Type B pancreatic cell (in vitro differentiated cells): ENCODE measurements at places on chromosomes 3 and 15.

DNA sequence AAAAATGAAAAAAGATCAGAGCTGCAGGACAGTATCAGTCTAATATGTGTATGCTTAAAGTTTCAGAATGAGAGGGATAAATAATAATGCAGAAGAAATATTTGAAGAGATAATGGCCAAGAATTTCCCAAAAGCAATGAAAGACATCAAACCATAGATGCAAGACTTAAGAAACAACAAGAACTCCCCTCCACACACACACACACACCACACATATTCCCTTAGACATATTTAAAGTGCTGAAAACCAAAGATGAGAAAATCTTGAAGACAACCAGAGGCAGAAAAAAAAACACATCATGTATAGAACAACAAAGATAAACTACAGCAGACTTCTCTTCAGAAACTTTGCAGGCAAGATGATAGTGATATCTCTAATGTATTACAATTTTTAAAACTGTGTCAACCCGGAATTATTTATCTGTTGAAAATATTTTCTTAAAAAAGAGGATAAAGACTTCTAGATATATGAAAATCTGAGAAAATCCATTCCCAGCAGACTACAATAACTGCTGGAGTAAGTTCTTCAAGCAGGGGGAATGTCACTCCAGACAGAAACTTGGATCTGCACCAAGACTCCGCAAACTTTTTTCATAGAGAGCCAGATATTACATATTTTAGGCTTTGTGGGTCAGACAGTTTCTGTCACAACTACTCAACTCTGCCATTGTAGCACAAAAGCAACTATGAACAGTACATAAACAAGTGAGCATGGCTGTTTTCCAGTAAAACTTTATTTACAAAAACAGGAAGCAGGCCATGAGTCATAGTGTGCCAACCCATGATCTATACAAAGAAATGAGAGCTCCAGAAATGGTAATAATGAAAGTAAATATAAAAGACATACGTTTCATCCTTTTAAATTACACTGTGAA lies 223.4 kb upstream of the CGNL1 start:
- no peak for DNase-seq

DNA sequence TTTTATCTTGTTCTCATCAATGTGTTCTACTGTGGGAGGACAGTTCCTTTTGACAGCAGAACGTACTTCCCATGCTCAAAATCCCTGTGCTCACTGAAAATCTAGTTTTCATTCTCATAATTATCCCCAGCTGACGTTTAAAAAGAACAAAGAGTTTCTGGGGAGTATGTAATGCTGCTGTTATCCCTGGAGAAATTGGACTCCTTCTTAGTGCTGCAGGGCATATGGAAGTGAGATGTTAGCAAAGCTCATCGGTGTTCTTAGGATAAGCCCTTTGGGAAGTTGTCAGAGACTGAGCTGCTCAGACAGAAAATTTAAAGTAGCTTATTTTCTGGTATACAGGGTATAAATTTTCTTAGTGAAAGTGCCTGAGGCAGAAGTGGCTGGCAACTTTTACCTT lies 66.5 kb downstream of the CDAN1 start:
- no peak for DNase-seq

DNA sequence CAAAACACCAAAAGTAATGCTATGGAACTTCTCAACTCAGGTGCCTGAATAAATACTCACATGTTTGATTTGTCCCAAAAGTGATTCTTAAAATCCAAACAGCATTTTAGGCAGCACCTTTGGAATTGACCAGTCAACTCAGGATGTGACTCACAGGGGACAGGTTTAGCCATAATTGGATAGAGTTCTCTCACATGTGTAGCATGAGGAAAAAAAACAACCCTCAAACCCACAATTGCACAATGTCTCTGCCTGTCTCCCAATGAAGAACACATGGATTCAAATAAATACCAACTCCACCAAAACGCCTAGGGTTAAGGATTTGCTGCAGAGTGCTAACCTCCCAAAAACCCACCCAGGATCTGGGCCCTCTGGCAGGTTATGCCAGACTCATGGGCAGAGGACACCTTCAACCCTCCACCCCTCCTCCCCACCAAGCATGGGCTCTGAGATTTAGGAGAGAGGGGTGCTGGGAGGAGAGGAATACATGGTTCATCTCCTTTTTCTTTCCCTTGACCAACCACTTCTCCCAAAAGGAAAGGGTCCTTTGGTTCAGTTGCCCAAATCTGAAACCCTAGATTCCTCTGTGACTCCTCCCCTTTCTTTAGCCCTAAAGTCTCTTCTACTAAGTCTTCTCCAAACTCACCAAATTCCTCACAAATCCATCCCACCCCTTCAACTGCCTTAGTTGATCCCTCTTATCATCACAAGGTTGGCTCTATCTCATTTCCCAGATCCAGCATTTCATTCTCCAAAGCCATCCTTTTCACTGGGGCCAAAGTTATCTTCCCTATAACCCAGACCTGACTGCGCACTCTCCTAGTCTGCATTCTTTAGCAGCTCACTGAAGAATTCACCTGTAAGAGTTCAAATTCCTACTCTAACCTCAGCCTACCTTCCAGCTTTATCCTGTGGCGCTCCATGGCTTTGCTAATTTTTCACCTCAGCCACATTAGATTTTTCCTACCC lies 7.7 kb downstream of the RYK start:
- no peak for DNase-seq

DNA sequence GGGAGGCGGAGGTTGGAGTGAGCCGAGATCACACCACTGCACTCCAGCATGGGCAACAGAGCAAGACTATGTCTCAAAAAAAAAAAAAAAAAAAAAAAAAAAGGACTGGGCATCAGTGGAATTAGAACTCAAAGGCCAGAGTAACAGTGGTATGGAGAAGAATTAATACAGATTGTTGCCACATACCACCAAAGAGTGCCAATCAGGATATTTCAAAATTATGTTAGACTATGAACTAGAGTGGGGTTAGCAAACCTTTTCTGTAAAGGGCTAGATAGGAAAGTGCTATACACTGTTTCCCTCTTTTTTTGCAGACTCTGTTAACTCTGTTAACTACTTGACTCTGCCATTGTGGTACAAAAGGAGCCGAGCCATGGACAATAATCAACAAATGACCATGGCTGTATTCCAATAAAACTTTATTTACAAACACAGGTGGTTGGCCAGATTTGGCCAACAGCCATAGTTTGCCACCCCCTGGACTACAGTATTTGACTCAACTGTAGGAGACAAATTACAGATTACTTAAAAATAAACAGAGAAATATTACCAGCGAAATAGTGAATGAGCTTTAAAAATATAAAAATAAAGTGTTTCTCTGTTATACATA lies 28.6 kb downstream of the DPH3 start:
- no peak for DNase-seq

- DNase-seq = peak; percentile 92
These were observed 37.3 kb upstream of the NDUFB4 start for GRCh38 chr3:120558771-120559241.

GRCh38 chr3:14377838-14378169 lies 24.6 kb upstream of the SLC6A6 start:
- no peak for DNase-seq

DNA sequence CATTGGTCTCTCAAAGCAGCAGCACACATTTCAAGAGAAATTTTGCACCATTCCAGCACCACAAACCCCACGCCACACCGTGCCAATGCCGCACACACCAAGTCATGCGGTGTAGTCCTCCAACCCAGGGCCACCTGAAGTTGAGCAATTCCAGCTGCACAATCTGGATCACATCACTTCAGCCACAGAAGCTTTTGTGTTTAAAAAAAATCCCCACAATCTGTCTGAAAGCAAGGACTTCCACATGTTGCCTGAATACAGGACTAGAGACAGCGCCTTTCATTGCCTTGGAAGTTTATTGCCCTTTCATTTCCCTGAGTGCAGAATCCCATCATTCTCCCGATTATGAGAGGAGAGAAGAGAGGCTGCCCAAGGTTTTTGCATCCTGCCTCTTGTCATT lies 175.6 kb upstream of the BCL6 start:
- no peak for DNase-seq

GRCh38 chr15:76190751-76191538 lies 120.3 kb downstream of the ETFA start:
- DNase-seq = peak; percentile 86

GRCh38 chr3:143810166-143810952 lies 37.9 kb downstream of the SLC9A9 start:
- DNase-seq = no peak

DNA sequence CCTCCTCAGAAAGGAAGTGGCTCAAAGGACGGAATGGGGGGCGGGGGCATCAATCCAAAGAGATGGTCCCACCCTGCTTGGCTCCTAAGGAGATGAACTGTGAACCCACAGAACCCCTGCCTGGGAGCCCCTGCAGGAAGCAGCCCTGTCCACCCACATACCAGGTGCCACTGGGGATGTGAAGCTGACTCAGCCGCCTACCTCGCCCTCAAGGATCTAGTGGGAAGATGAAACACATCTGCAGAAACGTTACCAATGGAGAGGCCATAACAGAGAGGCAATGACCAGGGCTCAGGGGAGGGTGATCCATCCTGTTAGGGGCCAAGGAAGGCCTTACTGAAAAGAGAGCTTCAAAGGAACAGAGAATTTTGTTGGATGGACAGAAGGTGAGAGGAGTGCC lies 35.1 kb downstream of the EAF1 start:
- DNase-seq = no peak

- DNase-seq = no peak
These were observed 85.1 kb downstream of the EFL1 start for GRCh38 chr15:82177291-82178010.

DNA sequence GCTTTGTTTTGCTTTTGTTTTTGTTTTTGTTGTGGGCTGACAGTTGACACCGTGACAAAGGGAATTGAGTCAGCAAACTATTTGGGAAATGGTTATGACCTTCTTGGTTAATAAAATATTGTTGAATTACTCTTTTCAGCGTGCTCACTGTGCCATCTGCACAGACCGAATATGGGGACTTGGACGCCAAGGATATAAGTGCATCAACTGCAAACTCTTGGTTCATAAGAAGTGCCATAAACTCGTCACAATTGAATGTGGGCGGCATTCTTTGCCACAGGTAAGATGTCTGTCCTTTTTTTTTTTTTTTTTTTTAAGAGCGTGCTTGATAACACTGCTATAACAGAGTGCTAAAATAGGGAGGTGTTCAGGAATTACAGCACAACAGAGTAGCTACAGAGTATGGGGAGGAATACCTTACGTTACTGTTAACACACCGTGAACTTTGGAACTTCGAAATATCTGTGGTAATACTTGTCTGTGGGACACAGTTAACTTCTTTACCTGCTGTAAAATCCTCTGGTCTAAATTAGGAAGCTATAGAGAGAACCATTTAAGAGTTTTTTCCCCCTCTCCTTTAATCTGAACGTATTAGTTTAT lies 48.2 kb downstream of the PRKCI start:
- no peak for DNase-seq

- no peak for DNase-seq
These were observed 451.6 kb upstream of the TPRG1 start for GRCh38 chr3:188720215-188720614.

DNA sequence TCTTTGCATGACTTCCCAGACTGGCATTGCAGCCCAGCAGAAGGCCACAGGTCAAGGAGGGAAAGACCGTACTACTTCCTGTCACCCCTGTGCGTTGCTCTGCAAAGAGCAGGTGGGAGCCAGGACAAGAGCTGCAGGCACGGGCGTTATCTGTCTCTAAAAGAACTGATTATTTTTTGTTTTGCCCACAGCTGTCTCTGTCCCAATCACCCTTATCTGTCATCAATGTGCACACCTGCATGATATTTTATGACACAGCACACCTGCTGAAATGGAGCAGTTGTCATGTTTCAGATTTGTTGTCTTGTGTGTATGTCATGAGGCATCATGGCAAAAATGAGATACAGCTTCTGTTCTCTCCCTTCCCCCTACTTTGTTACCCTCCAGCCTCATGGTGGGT lies 58.8 kb downstream of the SLCO3A1 start:
- DNase-seq = no peak

DNA sequence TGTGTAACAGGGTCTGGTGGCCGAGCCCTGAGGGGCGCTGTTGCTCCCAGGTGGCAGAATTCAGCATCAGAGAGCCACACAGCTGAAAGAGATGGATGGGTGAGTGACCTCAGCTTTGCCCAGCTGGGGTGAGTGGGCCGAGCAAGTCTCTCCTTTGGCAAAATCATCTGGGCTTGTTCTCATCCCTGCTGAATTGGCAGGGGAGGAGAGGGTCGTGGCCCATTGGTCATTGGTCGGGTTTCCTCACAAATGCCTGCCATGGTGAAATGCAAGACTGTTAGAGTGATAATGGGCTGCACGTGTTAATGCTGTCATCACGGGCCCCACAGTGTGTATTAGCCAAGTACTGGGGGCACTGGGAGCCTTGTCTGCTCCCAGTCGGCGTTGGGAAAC lies 15.9 kb downstream of the ABHD2 start:
- DNase-seq = no peak
